ENCODE measurements at places on chromosomes 2 and 18. TPM values are rescaled to one million over a fixed set of nuclear protein-coding genes. Genes with fewer than 3 reads are reported as not detected.

XIRP2 gene
- 1.8 TPM for total RNA-seq

CAPN14 gene
- under 0.01 TPM for total RNA-seq

DNMT3A gene
- 9.6 TPM for total RNA-seq

MITD1 gene
- total RNA-seq = 15.8 TPM

REG3A gene
- total RNA-seq = not detected

POTEI gene
- total RNA-seq = not detected

TMEM178A gene
- 0.39 TPM for total RNA-seq

OLA1 gene
- total RNA-seq = 82.3 TPM

PXDN gene
- 119 TPM for total RNA-seq

All from subcutaneous preadipocyte (primary cell).